ENCODE measurements at places on chromosomes 1 and 21.

DNA sequence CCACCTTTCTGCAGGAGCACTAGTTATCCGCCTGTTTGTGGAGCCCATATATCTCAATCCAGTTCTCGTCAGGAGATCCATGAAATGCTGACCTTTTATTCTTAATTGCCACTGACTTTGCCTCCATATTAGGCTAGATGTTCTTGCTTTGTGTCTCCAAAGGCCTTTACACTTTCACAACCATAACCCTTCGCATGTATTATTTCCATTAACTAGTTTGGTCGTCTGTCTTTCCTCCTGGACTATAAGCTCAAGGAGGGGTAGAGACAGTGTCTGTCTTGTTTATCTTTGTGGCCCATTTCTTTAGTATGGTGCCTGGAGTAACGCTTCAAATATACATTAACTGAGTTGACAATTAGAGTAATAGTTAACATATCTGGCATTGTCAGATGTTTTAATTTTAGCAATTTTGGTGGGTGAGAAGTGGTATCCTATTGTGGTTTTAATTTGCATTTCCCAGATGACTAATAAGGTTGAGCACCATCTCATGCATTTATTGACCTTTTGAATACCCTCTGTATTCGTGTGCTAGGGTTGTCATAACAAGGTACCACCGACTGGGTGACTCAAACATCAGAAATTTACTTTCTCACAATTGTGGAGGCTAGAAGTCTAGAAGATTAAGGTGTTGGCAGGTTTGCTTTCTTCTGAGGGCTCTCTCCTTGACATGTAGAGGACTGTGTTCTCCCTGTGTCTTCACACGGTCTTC lies 21.7 kb upstream of the IL12RB2 start:
- no peak for DNase-seq

DNA sequence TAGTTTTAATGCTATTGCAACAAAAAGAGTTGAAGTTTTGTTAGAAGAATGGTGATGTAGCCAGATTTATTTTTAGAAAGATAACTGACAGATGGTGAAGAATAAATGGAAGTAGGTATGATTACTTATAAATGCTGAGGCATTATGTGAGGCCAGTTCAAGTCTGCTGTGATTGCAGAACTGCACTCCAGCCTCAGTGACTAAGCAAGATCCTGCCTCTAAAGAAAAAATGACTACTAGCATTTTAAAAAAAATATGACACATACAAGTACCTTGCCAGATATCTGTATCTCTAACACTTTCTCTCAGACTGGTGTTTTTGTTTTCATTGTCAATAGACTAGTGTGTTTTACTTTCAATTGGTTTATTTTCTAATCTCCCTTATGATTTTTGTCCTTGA lies 1242.4 kb upstream of the ADGRL4 start:
- DNase-seq: no peak

GRCh38 chr1:94335950-94336349 lies 82.2 kb upstream of the ABCD3 start:
- DNase-seq: no peak

- DNase-seq: no peak
Observed at GRCh38 chr1:161119092-161119903, 1.4 kb downstream of the NIT1 start.

- no peak for DNase-seq
Observed at GRCh38 chr1:75787524-75787923, 1.5 kb downstream of the RABGGTB start.

- DNase-seq: no peak
Observed at GRCh38 chr1:10920063-10920626, 92.3 kb upstream of the TARDBP start.

GRCh38 chr1:9087411-9088125 lies 18.1 kb upstream of the SLC2A5 start:
- DNase-seq: no peak

GRCh38 chr21:26842300-26842699 lies 2.9 kb downstream of the ADAMTS1 start:
- no peak for DNase-seq

GRCh38 chr1:37152491-37152890 lies 118.2 kb upstream of the GRIK3 start:
- DNase-seq: no peak

DNA sequence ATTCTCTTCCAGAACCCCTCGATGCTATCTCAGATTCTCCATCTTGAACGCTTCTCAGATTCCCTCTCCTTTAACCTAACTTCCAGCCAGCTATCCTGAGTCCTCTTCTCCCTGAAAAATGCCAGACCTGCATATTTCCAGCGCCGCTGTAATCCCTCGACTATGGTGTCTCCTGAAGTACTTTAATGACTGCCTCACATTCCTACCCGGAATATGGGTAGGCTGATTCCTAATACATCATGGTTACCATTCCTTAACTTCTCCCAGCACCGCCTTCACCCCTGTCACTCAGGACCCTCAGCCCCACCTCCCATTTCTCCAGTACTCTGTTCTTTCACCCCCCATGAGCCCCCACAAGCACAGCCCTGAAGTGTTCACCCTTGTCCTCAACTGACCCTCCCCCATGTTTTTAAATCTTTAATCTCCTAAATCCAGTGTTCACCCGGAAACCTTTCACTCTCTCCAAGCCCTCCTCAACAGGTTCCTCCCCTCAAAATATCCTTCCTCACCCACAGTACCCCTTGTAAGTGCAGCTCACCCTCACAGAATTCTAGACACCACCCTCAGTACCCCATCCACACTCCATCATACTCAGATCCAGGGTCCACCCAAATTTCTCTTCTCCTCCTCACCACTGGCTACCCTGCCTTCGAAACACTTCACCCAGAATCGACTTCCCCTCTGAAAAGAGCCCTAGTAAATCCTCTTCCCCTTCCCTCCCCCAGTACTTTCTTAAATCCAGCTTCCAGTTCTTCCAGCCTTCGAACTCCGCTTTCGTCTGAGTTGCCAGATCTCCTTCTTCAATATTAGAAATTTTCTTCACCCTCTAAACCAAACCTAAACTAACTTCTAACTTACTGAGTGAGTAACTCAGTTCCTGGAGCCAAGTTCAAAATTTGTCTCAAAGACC lies 922 bp downstream of the CPT2 start:
- DNase-seq: no peak

DNA sequence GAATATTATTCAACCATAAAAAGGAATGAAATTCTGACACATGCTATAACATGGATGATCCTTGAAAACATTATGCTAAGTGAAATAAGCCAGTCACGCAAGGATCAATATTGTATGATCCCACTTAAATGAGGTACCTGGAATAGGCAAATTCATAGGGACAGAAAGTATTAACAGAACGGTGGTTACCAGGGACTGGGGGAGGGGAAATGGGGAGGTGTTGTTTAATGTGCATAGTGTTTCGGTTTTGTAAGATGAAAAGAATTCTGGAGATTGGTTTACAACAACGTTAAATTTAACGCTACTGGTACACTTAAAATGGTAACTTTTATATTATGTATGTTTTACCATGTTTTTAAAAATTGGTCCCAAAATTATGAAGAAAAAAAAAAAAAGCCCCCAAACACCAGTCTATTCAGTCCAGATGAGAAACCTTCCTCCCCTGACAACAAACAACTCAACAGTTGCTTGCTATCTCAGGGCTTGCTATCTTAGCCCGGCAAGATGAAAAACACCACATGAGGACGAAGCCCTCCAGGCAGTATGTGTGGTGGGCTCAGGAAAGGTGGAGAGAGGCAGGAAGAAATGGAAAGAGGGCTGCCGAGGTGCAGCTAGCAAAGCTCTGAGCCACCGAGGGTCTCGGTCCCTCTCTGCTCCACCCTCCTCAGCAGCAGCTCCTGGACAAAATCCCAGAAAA lies 8.5 kb downstream of the NUAK2 start:
- DNase-seq: no peak

Measured in stimulated activated CD8-positive, alpha-beta memory T cell treated with anti-CD3 and anti-CD28 coated beads, Interleukin-15, amount 100 ng/mL, for 48 hours (primary cell).